ENCODE measurements at places on chromosomes 4 and X. TPM values are rescaled to one million over a fixed set of nuclear protein-coding genes. Genes with fewer than 3 reads are reported as not detected.

DNA sequence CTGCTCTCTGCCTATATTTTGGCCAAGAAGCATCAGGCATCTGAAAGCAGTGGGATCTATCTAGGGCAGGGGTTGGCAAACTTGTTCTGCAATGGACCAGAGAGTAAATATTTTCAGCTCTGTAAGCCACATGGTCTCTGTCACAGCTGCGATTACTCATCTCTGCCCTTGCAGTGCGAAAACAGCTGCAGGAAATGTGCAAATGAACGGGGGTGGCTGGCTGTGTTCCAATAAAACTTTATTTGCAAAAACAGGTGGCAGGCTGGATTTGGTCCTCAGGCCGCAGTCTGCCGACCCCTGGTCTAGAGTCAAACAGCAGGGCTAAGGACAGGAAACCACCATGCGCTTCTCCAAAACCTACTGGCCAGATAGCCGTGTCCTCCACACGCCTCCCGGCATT lies 48.6 kb downstream of the ACOX3 start:
- no peak for DNase-seq

Gene SPANXA1
- 0.45 TPM for total RNA-seq

DNA sequence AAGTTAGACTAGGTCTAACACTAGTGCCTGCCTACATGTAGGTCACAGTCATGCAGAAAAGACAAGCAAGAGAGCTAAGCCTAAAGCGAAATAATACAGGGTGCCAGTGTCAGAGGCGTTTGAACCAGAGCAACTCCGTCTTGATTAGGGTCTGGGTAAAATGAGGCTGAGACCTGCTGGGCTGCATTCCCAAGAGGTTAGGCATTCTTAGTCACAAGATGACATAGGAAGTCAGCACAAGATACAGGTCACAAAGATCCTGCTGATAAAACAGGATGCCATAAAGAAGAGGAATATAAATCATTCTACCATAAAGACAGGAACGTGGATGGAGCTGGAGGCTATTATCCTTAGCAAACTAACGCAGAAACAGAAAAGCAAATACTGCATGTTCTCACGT lies 120.9 kb downstream of the BEND2 start:
- DNase-seq: no peak

GRCh38 chr4:188175288-188175687 lies 36.0 kb downstream of the TRIML1 start:
- no peak for DNase-seq

Gene MYL5
- total RNA-seq: 4.4 TPM
